ENCODE measurements at places on chromosomes 2 and 18. TPM values are rescaled to one million over a fixed set of nuclear protein-coding genes. Genes with fewer than 3 reads are reported as not detected.

Gene DOK1
- 6.9 TPM for total RNA-seq

Gene NDUFS1
- 115 TPM for total RNA-seq

Gene TRIM43
- total RNA-seq = not detected

Gene DPY30
- 122 TPM for total RNA-seq

Data from H7 (cell line).